M059J (cell line): ENCODE measurements at places on chromosomes 11 and 22. TPM values are rescaled to one million over a fixed set of nuclear protein-coding genes. Genes with fewer than 3 reads are reported as not detected.

- no peak for DNase-seq
Observed at GRCh38 chr11:46690702-46691101, 9.7 kb downstream of the ARHGAP1 start.

GRCh38 chr11:34988294-34989255 lies 72.2 kb downstream of the PDHX start:
- peak; percentile 76 for DNase-seq

The P2RY2 gene
- 0.30 and 0.84 TPM in 2 replicates for total RNA-seq

DNA sequence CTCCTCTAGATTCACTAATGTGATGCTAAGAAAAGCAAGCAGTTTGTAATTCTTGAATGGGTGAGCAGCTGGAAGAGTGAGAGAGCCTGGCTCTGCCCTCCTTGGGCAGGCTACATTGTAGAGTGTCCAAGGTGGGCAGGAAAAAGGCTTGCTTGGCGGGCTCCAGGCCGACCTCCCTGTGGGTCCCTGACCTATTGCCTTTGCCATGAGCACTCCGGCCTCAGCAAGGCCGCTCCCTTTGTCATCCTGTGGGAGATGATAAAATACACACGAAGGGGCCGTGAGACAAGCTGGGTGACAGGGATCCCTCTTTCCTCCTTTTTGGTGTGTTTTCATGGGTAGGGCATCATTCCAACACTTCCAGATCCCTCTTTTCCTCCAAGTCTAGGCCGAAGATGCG lies 41.8 kb downstream of the TIMP3 start:
- DNase-seq: no peak

GRCh38 chr22:48402591-48403031 lies 1425.1 kb downstream of the BRD1 start:
- DNase-seq: no peak

GRCh38 chr11:104727768-104728167 lies 170.5 kb downstream of the CASP12 start:
- DNase-seq: no peak

- peak; percentile 36 for DNase-seq
Observed at GRCh38 chr11:36254713-36255112, 34.5 kb downstream of the COMMD9 start.

DNA sequence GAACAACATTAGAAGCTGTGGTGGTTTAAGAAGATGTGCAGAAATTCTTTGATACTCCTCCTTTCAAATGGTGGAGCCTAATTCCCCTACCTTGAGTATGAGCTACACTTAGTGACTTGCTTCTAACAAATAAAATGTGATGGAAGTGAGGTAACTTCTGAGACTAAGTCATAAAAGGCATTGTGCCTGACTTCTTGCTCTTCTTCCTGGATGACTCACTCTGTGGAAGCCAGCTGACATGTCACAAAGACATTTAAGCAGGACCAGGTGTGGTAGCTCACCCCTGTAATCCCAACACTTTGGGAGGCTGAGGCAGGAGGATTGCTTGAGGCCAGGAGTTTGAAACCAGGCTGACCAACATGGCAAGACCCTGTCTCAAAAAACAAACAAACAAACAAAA lies 3.9 kb upstream of the PLA2G3 start:
- DNase-seq: peak; percentile 44

DNA sequence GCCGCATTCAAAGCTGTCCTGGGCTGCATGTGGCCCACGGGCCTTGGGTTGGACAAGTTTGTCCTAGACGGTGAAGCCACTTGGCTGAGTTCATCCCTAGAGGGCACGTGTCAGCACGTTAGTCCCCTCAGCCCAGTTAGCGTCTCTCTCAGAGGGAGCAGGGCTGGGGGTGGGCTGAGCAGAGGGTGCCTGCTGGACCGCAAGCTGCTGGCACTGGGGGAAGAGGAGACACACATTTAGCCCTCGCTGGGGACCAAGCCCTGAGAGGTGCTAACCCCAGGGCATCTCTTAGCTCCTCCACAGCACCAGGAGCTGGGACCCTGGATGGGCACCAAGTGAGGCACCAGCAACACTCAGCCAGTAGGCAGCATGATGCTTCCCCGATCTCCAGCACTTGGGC lies 107.0 kb downstream of the SHANK2 start:
- no peak for DNase-seq

GRCh38 chr22:32862936-32863661 lies 61.6 kb downstream of the TIMP3 start:
- no peak for DNase-seq

DNA sequence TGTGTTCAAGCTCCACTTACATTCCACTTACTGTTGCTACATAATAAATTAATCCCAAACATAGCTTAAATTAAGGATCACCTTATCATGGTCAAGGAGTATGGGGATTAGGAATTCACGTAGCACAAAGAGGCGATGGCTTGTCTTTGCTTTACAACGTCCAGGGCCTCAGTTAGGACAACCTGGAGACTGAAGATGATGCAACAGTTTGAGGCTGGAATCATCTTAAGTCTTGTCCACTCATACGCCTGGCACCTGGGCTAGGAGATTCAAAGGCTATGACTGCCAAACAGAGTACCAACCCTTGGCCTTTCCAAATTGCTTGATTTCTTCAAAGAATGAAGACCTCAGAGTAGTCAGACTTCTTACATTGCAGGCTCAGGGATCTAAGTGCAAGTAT lies 149.1 kb downstream of the SBF2 start:
- no peak for DNase-seq

The MISFA gene
- total RNA-seq: not detected in 2 replicates

The SCN2B gene
- total RNA-seq: 0.05 and 0.32 TPM in 2 replicates

GRCh38 chr11:47078751-47079521 lies 97.7 kb downstream of the ARFGAP2 start:
- no peak for DNase-seq

- no peak for DNase-seq
Observed at GRCh38 chr22:28428271-28428670, 251.4 kb downstream of the TTC28 start.

- DNase-seq: no peak
Observed at GRCh38 chr11:1461826-1462697, 24.5 kb downstream of the MOB2 start.

DNA sequence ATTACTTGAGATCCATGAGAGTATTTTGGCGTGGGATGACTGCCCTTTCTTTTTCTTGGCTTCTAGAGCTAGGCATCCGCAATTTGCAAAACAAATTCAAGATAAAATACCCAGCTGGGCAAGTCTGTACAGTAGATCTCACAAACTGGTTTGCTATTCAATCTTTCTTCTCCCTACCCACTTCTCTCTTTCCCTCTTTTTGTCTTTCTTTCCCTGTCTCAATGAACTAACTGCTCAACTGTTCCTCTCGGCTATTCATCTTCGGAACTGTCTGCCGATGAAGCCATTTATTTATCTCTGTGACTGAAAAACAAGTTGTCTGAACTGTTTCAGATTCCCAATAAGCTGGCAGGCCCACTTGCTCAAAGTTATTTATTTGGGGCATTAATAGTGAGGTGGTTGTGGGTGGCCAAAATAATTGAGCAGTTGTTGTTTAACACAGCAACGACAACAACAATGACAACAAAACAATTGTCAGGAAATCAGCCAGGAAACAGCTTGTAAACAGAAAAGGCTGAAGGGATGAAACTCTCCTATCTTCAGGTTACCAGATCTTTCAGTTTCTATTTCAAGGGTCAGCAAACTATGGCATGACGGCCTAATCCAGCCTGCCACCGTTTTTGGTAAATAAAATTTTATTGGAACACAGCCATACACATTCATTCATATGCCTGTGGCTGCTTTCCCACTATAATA lies 76.0 kb upstream of the MTMR2 start:
- DNase-seq: no peak
